ENCODE measurements at places on chromosomes 2 and 18.
A peak's percentile ranks its signal among the peaks of the same experiment; 100 is the strongest.

DNA sequence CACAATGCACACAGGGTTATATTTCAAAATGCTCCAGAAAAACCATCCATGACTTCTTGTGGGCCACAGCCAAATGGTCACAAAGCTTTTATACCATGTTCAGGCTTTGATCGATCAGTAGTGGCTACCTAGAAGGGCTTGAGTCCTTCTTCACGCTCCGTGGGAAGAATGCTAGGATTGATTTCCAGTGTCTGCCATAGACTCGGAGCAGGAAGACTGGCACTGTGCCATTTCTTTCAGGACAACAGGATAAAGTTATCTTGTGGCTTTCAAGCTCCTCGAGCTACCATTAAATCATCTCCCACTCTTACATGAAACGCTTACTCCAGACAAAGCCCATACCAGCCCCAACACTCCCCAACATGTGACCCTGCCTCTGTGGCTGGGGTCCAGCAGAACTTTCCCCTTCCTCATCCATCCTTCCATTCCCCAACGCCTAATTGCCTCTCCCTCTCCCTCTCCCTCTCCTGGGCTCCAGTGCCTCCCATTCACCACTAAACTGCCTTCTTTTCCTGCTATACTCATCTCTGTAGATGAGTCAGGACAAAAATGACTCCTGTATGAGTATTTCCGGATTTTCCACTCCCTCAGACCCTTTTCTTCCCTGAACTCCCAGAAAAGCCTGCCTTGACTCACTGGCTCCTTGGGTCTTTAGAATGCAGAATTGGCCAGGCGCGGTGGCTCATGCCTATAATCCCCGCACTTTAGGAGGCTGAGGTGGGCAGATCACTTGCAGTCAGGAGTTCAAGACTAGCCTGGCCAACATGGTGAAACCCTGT lies 40.9 kb downstream of the ADD2 start:
- no peak for DNase-seq

GRCh38 chr2:109409321-109410038 lies 204.3 kb downstream of the SEPTIN10 start:
- DNase-seq = no peak

- no peak for DNase-seq
Observed at GRCh38 chr18:22324191-22325131, 93.3 kb downstream of the CTAGE1 start.

DNA sequence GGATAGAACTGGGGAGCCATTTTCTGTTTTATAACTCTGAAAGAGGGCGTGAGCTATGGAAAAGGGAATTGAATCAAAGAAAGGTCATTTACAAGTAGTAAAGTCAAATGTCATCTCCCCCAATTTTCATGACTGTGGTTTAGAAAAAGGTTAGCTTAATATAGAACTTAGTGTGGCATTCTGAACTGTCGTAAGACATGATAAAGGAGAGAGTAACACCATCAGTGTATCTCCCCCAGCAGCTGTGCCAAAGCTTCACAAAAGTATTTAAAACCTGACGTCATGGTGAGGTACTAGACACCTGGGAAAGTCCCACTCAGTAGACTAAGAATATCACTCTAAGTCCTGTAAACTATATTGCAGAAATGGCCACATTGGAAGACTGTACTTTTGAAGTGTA lies 5.8 kb upstream of the IKZF2 start:
- no peak for DNase-seq

- peak; percentile 71 for DNase-seq
Observed at GRCh38 chr2:64675860-64676259, 22.1 kb upstream of the SERTAD2 start.

GRCh38 chr2:185990861-185991525 lies 252.4 kb downstream of the FSIP2 start:
- no peak for DNase-seq

GRCh38 chr2:217127744-217128143 lies 267.9 kb upstream of the TNP1 start:
- DNase-seq = no peak

DNA sequence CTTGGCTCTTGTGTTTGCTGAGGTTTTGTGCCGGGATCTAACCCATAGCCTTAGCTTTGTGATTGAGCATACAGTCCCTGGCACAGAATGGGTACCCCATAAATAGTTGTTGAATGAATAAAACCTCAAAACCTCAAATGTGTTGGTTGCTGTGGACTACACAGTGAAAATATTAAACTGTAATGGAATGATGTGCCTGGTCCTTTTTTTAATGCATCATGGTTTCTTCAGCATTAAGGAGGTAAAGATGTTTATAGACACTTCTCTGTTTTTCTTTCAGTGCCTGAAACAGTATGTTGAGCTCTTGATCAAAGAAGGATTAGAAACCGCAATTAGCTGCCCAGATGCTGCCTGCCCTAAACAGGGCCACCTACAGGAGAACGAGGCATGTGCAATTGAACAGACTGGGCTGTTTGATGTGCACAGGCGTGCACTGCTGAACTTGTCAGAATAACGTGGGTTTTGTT lies 97.0 kb downstream of the RNF144A start:
- DNase-seq = peak; percentile 27

DNA sequence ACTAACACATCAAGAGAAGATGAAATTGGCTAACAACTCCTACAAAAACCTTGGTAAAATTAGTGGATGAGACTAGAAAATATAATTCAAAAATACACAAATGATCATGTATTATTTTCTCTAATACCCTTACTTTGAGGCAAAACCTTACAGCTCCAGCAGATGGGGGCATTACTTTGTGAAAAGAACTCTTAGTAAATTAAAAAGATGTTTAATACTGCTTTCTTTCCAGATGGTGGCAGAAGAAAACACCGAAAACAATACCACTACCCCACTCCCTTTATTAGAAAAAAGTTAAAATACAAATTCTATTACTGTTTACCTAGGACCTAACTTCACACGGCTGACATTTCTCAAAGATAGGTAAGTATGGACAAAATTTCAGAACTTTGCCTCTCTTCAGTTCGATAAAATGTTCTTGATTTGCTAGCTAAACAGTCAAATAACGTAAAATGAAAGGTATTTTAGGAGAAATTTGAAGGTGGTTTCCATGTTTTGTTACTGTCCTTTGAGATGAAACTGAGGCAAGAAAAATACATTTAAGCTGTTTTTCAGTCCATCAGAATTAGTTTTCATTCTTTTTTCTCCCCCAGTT lies 30.6 kb downstream of the ORC4 start:
- DNase-seq = no peak

GRCh38 chr2:4668381-4668780 lies 965.0 kb downstream of the DCDC2C start:
- DNase-seq = no peak

GRCh38 chr2:228545041-228545747 lies 363.7 kb upstream of the SPHKAP start:
- no peak for DNase-seq

- DNase-seq = peak; percentile 2
Observed at GRCh38 chr2:241816431-241817121, 7.6 kb downstream of the NEU4 start.

DNA sequence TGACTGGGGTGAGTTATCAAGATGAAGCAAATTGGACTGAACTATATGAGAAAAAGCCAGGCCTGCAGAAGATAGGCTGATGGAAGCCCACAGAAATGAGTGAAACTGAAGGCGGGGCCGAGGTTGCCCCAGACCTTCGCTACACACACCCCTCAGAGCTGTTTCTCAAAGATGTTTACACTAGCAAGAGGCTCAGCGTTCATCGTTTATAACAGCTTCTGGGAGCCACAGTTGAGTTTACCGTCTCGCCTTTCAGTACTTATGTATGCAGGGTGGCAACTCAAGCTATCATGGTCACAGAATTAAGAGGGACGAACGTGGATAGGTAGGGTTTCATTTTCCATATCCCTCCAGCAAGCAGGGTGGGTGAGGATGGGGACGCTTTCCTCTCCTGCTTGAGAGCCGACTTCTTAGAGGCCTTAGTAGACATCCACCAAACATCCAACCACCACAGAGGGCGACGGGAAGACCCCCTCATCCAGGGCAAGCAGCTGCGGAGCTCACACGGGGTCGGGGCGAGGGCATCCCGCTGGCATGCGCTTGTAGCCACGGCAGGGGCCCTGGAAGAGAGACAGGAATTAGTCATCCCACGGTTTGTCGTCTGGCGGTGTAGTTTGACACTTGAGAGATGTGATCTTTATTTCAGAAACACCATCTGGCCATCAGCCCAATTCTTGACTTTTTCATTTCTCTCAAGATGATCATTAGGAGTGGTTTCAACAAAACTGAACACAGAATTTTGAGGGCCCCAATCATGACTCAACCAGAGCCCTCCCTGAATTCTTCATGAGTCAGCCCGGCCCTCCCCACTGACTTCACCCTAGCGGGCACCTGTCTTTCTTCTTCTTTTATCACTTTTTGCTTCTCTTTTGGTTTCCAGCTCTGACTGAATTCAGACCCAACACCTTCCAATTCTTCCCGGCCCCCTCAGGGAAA lies 109.1 kb upstream of the CTDP1 start:
- no peak for DNase-seq

GRCh38 chr2:70007151-70007550 lies 45.7 kb upstream of the ASPRV1 start:
- DNase-seq = no peak

DNA sequence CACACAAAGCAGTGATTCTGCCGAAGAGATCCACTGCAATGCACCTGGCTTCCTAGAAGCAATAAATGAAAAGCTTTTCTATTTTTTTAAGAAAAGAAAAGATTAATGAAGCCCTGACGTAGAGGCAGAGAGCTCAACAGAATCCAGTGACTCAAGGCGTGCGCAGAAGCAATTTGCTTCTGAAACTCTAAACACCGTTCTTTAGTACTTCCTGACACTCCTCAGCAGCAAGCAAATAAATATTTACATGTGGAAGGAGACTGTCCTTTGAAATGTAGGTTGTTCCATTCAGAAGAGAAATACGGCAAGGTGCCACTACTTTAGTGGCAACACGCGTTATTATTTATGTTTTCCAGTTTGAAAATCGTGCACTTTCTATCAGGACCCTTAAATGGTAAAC lies 126.2 kb upstream of the ZNF516 start:
- DNase-seq = no peak

DNA sequence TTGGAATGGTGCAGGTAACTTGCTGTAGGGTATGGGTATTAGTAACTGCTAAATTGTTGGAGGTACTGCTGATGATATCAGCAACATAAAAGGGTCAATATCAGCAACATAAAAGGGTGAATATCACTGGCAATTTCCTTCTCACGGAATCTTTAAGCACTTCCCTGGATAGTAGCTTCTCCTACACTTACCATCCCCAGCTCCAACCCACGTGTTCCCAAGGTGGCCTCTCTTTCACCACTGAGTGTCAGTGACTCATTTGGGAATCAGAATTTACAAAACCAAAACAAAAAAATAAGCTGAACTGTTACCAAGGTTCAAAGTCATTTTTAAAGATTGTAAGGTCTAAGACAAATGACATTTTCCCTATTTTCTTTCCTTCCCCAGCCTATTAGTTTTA lies 70.8 kb downstream of the LRP2 start:
- no peak for DNase-seq

DNA sequence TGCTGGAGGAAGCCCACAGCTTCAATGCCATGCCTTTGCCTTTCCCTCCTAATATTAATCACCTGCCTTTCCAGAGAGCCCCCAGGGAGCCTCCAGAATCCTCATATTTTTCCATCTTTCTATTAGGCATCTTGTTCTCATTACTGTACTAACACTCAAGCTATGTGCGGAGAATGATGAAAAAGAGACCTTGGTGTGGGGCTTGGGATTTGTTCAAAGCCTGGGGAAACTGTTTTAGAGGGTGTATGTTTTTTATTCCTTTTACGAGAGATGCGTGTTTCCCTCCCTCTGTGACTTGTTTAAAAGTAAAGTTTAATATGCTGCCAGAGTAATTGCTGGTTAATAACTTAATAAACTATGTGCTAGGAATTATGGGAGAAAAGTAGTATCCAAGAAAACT lies 102.4 kb upstream of the ZFP36L2 start:
- DNase-seq = no peak

DNA sequence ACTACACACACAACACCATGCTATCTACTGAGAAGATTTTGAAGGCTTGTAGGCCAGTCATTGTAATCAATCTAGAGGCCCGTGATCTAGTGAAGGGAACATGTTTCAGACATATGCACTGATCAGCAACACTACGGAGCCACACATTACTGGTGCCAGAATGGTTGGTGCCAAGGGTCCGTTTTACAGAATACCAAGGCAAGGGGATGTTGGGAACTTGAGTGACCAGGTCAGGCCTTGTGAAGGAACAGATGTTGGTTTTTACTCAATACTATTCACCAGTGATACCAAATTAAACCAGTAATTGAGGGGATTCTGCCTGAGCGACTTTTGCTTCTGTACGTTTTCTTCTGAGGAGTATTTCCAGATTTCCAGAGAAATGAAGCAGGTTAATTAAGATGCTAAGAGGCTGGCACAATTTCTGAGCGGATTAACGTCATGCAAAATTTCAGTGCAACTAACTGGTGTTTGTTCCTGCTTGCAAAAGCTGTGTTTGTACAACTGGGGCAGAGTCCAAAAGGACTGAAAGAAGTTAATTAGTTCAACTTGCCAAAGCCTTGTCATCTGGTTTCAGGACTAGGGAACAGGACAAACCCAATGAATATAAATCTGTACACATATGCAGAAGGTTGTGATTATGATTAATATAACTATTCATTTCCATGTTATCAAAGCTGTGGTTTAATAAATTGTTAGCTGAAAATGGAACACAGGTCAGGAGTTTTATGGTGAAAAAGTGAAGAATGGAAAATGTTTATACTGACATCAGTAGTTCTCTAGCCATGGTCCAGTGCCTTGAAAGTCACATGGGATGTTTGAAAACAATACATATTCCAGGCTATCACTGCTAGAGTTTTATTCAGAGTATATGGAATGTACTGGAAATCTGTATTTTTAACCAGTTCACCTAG lies 432.1 kb upstream of the DCC start:
- no peak for DNase-seq

DNA sequence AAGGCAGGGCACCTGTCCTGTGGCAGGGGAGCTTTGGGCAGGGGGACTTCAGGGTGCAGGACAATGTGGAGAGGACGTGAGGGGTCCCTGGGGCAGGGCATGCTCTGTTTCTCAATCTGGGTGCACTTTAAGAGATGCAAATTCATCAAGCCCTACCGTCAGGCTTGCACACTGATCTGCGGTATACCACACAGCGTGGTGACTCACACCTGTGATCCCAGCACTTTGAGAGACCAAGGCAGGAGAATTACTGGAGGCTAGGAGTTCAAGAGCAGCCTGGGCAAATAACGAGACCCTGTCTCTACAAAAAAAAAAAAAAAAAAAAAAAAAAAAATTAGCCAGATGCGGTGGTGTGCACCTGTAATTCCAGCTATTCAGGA lies 10.2 kb upstream of the GPC1 start:
- DNase-seq = no peak

DNA sequence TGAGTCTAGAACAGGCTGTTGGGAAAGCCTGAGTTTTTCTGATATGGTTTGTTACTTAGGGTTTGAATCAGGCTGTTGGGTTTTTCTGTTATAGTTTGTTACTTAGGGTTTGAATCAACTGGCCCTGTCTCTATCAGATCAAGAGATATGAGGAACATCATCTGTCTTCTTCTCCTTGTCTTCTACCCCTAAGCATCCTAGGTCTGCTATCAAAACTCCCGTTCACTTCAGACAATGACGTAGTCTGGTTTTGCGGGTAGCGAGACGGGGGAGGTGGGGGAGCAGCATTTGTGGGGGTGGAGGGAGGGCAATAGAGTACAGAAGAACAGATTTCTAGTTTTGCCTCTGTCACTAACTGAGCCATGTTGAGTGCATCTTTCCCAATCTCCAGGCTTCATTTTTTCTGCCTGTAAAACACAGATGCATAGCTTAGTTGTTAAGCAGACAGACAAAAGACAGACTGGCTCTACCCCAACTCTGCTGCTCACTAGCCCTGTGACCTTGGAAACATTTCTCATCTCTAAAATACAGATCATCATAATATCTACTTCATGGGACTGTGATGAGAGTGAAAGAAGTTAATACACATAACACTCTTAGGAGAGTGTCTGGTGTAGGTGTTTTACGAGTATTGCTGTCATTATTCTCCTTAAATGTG lies 9.1 kb downstream of the TNP1 start:
- DNase-seq = no peak
